CD4-positive, alpha-beta T cell (primary cell): ENCODE measurements at places on chromosomes 1 and 21.

GRCh38 chr1:153586347-153586746 is 20.7 kb upstream of the S100A2 start:
- no peak for DNase-seq

GRCh38 chr1:165891111-165891860 is 63.9 kb downstream of the UCK2 start:
- no peak for DNase-seq

DNA sequence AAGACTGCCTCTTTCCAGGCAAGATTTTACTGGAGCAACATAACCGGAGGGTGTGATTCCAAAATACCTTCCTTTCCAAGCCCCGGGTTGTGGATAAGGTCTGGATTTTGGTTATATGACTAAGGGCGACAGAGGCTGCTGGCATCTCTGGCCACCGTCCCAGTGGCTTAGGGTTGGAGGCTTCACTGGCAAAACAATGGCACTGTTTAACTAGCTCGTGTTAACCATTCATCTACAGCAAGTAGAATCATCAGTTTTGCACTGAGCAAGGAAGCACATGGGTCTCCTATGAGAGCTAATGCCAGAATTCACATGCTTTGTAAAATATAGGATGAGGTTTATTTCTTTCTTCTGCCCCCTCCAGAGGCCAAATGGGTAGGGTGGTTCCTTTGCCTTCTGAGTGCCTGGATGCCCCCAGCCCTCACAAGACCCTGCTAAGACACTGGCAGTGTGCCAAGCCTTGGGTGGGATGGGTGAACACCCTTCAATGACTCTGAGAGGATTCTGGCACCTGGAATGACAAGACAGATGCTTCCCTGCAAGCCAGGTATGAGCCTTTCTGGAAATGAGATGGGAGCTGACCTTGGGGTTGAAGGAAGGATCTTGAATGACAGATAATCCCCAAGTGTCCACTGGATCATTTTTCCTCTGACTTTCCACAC is 36.8 kb downstream of the DHCR24 start:
- DNase-seq, result no peak

DNA sequence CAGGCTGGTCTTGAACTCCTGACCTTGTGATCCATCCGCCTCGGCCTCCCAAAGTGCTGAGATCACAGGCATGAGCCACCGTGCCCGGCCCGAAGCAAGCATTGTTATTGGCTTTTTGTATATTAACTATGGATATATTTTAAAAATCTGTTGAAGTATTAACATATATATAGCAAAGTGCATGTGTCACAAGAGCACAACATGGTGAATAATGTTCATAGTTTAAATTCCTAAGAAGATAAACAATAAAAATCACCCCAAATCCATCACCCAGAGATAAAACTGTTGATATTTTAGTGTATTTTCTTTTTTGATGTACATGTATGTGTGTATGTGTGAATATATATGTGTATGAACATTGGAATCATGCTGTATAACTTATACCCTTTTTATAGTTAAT is 9.1 kb upstream of the FOXE3 start:
- no peak for DNase-seq

GRCh38 chr21:38354746-38355145 is 98.0 kb downstream of the KCNJ15 start:
- DNase-seq, result no peak

GRCh38 chr21:35023396-35024070 is 25.6 kb downstream of the RUNX1 start:
- DNase-seq, result no peak

GRCh38 chr1:100730130-100730529 is 10.6 kb downstream of the VCAM1 start:
- no peak for DNase-seq

DNA sequence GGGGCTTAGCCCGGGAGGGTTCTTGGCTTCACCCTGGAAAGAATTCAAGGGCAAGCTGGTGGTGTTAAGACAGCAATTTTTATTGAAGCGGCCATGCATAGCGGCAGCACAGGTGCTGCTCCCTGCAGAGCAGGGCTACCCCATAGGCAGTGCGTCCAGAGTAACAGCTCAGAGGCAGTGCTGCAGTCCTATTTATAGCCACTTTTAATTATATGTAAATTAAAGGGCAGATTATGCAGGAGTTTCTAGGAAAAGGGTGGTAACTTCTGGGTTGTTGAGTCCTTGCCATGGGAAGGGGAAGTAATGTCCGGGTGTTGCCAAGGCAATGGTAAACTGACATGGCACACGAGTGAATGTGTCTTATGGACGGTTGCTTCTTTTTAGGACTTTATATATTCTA is 57.0 kb downstream of the VPS26C start:
- DNase-seq, result no peak

DNA sequence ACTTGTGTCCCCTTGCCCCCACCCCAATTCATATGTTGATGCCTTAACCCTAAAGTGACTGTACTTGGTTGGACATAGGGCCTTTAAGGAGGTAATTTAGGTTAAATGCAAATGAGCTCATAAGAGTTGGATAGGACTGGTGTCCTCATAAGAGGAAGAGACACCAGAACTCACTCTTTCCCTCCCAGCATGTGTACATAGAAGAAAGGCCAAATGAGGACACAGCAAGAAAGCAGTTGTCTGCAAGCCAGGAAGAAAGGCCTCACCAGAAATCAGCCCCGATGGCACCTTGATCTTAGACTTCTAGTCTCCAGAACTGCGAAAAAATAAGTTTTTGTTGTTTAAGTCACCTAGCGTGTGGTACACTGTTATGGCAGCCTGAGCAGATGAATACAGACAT is 45.5 kb downstream of the RAB3GAP2 start:
- DNase-seq, result no peak

DNA sequence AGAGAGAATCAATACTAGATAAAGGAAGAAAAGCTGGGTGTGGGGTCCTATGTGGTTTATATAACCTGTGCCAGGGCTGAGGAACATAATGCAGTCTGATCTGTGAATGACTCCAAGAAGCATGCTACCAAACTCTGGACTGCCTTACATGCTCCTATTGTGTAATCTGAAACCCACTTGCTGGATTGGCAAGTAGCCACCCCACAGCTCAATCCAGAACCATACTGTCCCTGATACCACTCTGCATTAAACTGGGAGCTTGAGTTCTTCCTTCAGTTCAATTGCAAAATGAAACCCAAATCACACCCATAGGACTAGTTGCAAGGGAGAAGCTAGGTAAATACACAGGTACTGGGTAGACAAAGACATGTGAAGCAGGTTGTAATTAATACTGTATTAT is 115.4 kb upstream of the NEGR1 start:
- DNase-seq, result no peak

GRCh38 chr1:226474443-226475141 is 66.7 kb upstream of the PARP1 start:
- no peak for DNase-seq

- DNase-seq, result no peak
Measured at GRCh38 chr1:94215955-94216354, 21.4 kb downstream of the ARHGAP29 start.
